ENCODE measurements at places on chromosomes 11 and 22. TPM values are rescaled to one million over a fixed set of nuclear protein-coding genes. Genes with fewer than 3 reads are reported as not detected.

OR2D2 gene
- 3.2 TPM for total RNA-seq

RIMBP3B gene
- 16.9 TPM for total RNA-seq

DERL3 gene
- total RNA-seq, result 16.2 TPM

MIOX gene
- total RNA-seq, result 0.24 TPM

CBLIF gene
- total RNA-seq, result not detected

HBB gene
- total RNA-seq, result 11.8 TPM

PIM3 gene
- 68.2 TPM for total RNA-seq

MUC5AC gene
- total RNA-seq, result 0.62 TPM

PTPRCAP gene
- 5.2 TPM for total RNA-seq

RTN4R gene
- 6.1 TPM for total RNA-seq

Data from testis (tissue), 5 donors.